ENCODE measurements at places on chromosomes 4 and X.

GRCh38 chrX:68931345-68931744, 102.5 kb downstream of the EFNB1 start:
- no peak for DNase-seq

- DNase-seq = no peak
Measured at GRCh38 chr4:152187693-152188092, 348.2 kb downstream of the FBXW7 start.

DNA sequence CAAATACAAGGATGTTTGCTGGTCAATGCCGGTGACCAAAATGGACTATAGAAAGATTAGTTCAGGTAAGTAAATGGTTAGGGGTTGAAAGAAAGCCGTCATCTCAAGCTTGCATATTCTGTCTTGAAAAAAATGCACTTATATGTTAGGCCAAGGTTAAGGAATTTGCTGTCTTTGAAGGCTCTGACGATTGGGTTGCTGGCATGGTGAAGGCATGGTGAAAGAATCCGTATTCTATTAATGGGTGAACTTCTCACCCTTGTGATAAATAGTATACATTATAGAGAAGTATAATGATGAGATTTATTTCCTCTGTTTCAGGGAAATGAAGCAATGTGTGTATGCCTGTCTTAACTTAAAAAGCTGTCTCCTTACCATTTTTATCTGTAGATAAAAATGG, 132.6 kb downstream of the ADGRL3 start:
- DNase-seq = no peak

- no peak for DNase-seq
Measured at GRCh38 chrX:26889574-26889973, 573.6 kb downstream of the PPP4R3C start.

DNA sequence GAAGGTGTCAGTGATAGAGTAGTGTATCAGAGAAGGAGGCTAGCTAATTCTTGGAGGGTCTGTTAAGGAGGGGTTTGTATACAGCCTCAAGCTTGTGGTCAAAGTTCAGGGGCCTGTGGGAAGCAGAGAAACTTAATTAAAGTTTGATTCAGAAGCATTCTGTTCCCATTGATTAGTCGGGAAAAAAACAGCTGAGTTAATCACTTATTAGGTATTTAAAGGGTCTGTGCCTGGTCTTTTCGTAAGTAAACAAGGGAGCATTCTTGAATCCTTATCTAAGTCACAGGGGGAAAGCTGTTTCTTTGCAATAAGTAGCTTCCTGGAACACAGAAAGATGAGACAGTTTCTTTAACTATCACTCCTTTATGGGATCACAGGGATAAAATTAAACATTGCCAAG, 492.1 kb downstream of the PCDH10 start:
- DNase-seq = no peak

- no peak for DNase-seq
Measured at GRCh38 chrX:45757272-45757671, 556.6 kb upstream of the DIPK2B start.

- DNase-seq = no peak
Measured at GRCh38 chrX:69253821-69254220, 88.6 kb upstream of the PJA1 start.

DNA sequence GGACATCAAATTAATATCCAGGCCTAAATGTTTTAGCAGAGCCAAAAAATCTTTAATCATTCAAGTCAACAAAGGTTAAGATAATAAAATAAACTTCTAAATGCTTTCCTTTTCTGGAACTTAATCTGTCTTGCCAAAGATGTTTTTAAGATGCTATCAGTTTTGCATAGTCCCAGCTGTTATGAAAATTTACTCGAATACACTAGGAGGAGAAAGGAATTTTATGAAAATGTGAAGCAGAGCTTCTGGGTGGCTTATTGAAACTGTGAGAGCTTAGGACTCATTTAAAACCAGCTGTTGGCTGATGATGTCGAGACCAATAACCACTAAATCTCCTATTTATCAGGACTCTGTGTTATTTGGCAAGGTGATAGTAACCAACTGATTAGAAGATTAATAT, 202.2 kb upstream of the ETNPPL start:
- no peak for DNase-seq

Data from stimulated activated CD8-positive, alpha-beta memory T cell treated with anti-CD3 and anti-CD28 coated beads, Interleukin-7, amount 100 ng/mL, for 1 hour (primary cell).